ENCODE measurements at places on chromosomes 5 and 9. TPM values are rescaled to one million over a fixed set of nuclear protein-coding genes. Genes with fewer than 3 reads are reported as not detected.

DNA sequence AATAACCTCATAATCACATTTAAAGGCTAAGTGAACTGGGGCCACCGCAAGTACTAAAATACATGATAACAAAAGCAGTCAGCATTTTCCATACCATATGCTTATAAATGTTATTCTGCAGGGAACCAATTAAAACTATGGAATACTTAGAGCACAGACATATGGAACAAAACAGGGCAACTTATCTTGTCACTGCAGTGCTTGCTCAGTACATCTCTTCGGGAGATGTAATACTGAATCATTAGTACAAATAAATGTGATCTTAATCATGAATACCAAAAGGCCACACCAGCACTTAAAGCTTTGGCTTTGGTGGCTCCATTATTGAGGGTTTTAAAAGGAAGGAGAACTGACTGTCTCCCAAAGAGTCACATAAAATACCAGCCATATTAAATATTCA is 32.1 kb downstream of the PRUNE2 start:
- peaks cover 11% of the 10 kb centered on the region for H3K27me3 ChIP-seq
- no peak for DNase-seq
- no peaks in the 10 kb centered on the region for H3K4me1 ChIP-seq
- H3K4me3 ChIP-seq, result no peak overlapping the region
- H3K36me3 ChIP-seq, result no peaks in the 10 kb centered on the region
- no peak overlapping the region for H3K27ac ChIP-seq

Gene SHC3
- 0.11 TPM for total RNA-seq

- H3K4me3 ChIP-seq, result no peak overlapping the region
- H3K27ac ChIP-seq, result no peak overlapping the region
- H3K4me1 ChIP-seq, result peaks cover 7% of the 10 kb centered on the region
- H3K27me3 ChIP-seq, result peaks cover 4% of the 10 kb centered on the region
- no peak for DNase-seq
These were observed 658.5 kb downstream of the BNC2 start for GRCh38 chr9:16211946-16212345.

GRCh38 chr5:97009212-97009898 is 73.5 kb downstream of the LNPEP start:
- H3K27ac ChIP-seq, result peak overlapping the region; percentile 22
- no peaks in the 10 kb centered on the region for H3K27me3 ChIP-seq
- no peak for DNase-seq
- peak overlapping the region; percentile 62 for H3K4me3 ChIP-seq
- peaks cover 14% of the 10 kb centered on the region for H3K36me3 ChIP-seq

- H3K4me3 ChIP-seq, result no peak overlapping the region
- no peaks in the 10 kb centered on the region for H3K4me1 ChIP-seq
- DNase-seq, result no peak
- H3K27ac ChIP-seq, result no peak overlapping the region
These were observed 684.8 kb upstream of the CCNG1 start for GRCh38 chr5:162752612-162753011.

- no peaks in the 10 kb centered on the region for H3K27me3 ChIP-seq
- DNase-seq, result no peak
- H3K4me3 ChIP-seq, result no peak overlapping the region
- no peak overlapping the region for H3K27ac ChIP-seq
- H3K4me1 ChIP-seq, result no peaks in the 10 kb centered on the region
These were observed 975.4 kb downstream of the NR2F1-AS1 start for GRCh38 chr5:92605591-92605990.

GRCh38 chr5:50697739-50698138 is 31.3 kb downstream of the PARP8 start:
- H3K27me3 ChIP-seq, result no peaks in the 10 kb centered on the region
- H3K4me1 ChIP-seq, result peaks cover 85% of the 10 kb centered on the region
- DNase-seq, result no peak
- peaks cover 13% of the 10 kb centered on the region for H3K36me3 ChIP-seq
- no peak overlapping the region for H3K4me3 ChIP-seq
- peak overlapping the region; percentile 25 for H3K27ac ChIP-seq

DNA sequence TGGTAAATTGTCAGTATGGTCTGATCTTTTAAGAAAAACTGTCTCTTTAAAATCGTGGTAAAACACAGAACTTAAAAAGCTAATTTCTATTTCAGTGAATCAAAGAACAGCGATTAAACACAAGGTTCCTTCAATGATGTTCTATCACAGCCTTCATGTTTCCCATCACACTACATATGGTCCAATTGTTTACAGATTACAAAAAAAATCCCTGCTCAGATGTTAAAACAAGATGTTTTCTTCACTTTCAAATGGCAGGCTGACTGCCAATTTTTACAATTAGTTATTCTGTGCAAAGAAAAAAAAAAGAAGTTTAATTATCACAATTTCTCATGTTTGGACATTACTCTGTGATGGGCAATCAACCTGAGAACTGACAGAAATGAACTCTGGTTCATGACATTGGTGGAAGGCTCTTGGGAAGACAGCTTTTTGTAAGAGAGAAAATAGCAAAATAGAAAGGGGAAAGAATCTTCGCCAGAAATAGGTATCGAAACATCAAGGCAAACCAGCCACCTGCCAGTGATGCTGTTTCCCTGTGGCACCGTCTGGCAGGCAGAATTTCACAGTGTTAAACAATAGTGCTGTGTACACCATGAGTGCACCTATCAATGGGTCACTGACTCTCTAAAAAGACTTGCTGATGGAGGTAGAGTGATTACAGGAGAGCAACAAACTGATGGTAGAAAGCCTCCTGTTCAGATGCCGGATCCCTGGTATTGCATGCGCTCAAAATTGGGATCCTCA is 1020.0 kb upstream of the ARRDC3 start:
- no peak overlapping the region for H3K4me3 ChIP-seq
- no peaks in the 10 kb centered on the region for H3K36me3 ChIP-seq
- H3K27me3 ChIP-seq, result no peaks in the 10 kb centered on the region
- DNase-seq, result no peak
- H3K27ac ChIP-seq, result no peak overlapping the region

Gene PITX1
- not detected for total RNA-seq

- H3K36me3 ChIP-seq, result no peaks in the 10 kb centered on the region
- no peaks in the 10 kb centered on the region for H3K27me3 ChIP-seq
- no peak within 1 kb of the TSS for H3K27ac ChIP-seq
- H3K4me1 ChIP-seq, result peaks cover 2% of the 10 kb centered on the region
These were observed at the start of gene OR5C1 for GRCh38 chr9:122788831-122789230. TSS of gene OR5C1 (plus strand) at chr9:122788933. CDS start at chr9:122788933, 0 bp downstream.

GRCh38 chr9:125153712-125154367 is 10.5 kb upstream of the SCAI start:
- peaks cover 2% of the 10 kb centered on the region for H3K4me1 ChIP-seq
- no peak overlapping the region for H3K4me3 ChIP-seq
- H3K27me3 ChIP-seq, result no peaks in the 10 kb centered on the region
- DNase-seq, result no peak
- no peak overlapping the region for H3K27ac ChIP-seq
- H3K36me3 ChIP-seq, result no peaks in the 10 kb centered on the region

Data from naive thymus-derived CD8-positive, alpha-beta T cell (primary cell).